ENCODE measurements at places on chromosomes 3 and 15.

DNA sequence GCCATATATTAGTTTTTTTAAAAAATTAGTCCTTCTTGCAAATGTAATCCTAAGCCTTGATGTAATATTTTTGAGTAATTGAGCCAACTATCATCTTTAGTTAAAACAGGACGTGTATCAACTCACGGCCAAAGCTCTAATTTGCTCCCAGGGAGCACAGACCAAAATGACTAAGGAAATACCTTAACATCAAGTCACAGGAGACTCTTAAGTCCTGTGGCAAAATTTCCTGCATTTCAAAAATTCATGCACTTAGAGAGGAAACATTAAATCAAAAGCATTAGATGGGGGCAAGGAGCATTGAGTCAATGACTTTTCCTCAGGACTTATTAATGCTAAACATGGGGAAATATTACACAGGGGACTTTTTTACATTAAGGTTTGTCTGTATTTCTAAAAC, 276.0 kb downstream of the MFSD1 start:
- DNase-seq = peak; percentile 94

DNA sequence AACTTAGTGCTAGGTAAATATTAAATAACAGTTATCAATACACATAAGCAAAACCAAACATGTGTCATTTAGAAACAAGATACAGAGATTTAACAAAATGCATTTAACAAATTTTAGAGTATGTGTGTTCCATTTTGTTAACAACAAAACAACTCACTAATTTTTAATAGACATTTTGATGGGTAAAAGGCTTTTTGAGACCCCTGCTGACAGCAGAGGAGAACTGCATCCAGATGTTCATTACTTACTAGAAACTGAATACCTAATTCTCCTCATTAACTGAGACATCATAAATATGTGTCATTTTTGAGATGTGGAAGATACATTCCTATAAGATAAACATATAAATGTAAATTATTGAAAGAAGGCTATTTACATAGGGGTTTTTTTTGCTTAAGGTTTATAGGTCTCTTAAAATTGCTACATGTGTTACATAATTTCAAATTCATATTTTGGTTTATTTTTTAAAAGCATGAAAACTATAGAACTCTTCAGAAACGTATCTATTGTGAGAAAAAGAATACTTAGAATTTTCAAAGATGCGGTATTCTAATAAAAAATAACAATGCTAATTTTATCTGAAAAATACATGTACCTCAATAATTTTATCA, 1009.8 kb downstream of the TUSC7 start:
- peak; percentile 1 for DNase-seq

GRCh38 chr3:113157408-113158030, 53.8 kb upstream of the BOC start:
- no peak for DNase-seq

DNA sequence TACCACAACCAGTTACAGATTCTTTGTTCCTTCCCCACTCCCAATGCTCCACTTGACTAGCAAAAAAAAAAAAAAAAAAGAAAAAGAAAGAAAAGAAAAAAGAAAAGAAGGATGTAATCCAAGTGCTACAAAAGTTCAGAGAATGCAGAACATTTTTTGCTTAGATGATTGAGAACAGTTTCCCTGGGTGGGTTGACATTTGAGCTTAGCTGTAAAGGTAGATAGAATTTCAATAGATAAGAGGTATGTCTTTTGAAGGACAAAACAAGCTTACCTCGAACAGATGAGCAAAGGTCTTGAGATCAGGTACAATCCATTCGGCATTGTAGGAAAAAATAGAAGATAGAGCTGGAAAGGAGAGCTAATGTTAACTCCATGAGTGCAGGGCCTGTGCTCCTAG, 344.6 kb upstream of the NECTIN3 start:
- no peak for DNase-seq

All from RPMI7951 (cell line).